ENCODE measurements at places on chromosomes 12 and 14.

DNA sequence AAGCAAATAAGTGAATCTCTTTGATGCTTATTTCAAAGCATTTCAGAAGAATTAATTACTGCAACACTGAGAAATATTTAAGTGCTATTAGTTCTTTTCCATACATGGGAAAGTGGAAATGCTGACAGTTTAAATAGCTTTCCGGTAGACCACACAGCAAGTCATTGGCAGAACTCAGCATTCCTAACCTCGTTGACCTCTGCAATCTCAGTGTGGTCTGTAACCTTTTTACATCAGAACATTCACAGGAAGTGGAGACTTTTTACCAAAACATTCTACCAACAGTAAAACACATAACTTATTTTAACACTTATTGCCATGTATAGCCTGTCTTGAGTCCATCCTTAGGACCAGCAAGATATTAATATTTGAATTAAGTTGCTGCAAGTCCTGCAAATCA is 249.5 kb upstream of the DCN start:
- DNase-seq = no peak

DNA sequence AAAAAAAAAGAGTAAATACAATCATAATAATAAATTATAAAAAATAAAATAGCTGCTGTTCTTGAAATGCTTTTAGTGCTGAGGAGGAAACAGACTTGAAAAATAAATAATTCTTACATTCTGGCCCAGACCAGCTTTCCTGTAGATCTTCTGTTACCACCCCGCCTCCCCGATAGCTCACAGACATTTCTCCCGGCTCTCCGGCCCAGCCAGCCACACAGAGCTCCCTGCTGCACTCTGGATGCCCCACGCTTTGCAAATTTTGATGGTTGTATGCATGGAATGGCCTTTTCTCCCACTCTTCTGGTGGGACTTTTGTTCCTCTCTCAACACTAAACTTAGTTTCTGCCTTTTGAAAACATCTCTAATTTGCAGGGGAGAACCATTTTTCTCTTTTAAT is 249.3 kb downstream of the ATP23 start:
- DNase-seq = no peak

DNA sequence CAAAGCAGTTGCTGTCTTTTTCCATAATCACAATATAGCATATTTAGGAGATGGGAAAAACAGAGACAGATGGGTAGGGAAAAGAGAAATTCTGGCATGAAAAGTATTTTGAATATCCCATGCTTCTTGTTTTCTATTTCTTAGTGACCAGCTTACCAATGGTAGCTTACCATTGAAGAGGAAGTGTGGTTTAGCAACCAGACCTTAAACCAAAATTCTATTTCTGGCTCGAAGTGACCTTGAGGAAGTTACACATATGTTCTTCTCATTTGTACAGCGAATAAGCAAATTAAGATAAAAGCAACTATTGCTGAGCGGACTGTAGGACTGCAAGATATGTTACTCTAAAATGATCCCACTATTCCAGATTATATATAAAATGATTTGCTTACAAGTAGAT is 82.9 kb downstream of the FGD4 start:
- no peak for DNase-seq

DNA sequence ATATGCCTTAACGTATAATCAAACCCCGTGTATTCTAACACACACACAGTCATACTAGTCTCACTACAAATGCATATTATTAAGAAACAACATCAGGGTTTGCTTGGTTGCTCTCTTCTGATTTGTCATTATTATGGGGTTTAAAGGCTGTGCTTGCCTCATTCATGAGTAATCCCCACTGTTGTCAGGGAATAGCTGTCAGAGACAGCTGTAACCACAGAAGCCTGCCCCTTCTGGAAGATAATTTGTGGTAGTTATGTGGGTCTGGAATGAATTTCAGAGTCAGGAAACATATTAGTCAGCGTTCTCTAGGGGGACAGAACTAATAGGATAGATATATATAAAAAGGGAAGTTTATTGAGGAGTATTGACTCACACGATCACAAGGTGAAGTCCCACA is 456.9 kb upstream of the TMEM132C start:
- no peak for DNase-seq

DNA sequence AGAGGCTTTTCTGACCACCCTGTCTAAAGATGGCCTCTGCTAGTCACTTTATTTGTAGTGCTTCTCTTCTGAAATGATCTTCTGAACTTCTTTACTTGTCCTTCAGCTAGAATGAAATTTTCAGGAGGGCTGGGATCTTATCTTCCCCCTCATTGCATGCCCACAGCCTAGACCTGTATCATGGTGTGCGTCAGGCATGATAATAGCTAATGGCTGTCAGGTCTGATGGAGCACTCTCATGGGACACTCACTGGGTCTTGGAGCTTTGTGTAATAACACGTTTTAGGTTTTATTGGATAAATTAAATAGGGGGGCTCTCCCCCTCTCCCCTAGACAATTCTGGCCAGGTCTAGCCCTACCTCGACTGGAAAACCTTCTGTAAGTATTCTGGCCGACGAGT is 97.1 kb upstream of the NRXN3 start:
- DNase-seq = no peak

DNA sequence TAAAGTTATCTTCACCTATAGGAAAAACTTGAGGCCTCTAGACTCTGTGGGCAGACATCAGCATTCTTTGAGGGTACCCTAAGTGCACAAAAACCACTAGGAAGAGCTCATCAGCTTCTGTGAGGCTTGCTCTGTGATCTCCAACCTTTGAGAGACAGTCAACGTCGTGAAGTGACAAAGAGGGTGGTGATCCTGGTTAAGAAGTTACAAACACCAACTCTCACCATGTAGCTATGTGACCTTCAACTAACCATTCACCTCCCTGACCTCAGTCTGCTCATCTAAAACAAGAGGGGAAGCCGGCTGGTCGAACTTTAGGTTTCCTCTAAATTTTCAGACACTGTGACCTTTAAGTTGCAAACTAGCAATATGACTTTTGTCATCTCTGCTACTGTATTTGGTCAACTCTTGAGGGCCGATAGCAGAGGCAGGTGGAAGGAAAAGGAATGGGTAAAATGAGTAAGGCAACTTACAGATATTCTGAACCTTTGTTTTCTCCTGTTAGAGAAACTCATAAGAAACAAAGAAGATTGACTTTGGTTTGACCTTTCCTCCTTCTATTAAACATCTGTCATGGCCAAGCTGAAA is 103.2 kb upstream of the PARP11 start:
- DNase-seq = no peak

- no peak for DNase-seq
Observed at GRCh38 chr14:97578982-97579548, 781.9 kb downstream of the VRK1 start.

DNA sequence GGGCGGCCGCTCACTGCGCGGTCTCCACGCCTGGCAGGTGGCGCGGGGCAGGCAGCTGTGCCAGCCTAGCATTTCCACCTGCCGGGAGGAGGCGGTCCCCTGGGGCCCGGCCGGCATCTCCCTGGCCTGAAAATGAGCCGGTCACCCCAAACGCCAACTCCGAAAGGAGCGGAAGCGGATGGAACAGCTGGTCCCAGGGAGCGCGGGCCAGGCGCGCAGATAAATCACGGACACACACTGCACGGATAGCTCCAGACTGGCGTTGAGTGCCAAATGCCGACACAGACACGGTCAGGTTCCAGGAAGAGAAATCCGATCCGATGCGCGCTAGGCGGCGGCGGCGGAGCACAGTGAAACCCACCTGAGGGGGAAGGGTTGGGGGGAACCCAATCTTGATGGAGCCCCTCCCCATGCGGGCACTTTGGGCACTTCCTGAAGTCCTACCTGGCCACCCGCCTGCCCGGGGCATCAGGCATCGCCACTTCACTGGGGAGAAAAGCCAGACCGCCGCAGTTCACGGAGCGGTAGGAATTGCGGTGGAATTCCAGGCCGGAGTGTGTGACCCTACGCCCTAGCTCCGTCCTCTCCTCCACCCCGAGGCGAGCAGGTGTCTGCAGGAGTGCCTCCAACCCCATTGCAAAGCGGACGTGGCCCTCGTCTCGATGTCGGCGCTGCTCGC is 624 bp upstream of the PLEKHD1 start:
- no peak for DNase-seq

DNA sequence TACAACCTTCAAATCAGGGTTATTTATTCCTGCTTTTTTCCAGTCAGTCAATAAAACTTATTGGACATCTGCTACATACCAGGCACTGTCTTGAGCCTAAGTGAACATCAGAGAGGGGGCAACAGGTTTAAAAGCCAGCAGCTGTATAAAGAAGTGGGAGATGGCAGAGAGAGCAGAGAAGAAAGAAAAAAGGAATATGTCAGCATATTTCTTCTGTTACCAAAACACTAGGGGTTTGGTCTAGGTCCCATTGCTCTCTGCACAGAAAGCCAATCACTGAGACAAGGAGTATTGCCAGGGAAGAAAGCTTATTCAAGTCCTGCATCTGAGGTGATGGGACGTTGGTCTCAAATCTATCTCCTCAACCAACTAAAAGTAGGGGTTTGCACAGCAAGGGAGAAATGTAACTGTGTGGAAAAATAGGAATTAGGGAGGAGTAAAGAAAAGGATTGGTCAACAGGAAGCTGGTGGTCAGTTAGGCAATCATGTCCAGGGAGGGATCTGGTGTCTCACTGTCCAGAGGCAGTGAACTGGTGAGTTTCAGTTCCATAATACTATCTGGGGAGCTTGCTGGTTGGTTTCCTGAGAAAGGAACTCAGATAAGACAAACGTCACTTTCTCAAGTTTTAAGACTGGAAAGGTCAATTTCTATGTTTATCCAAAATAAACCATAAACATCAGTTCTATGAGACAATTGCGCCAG is 107.5 kb downstream of the PHLDA1 start:
- no peak for DNase-seq

- peak; percentile 3 for DNase-seq
Observed at GRCh38 chr12:113862590-113863454, 103.3 kb downstream of the RBM19 start.
